ENCODE measurements at places on chromosomes 6 and 20.

GRCh38 chr20:14959506-14960475, 622.4 kb upstream of the FLRT3 start:
- no peak for DNase-seq

DNA sequence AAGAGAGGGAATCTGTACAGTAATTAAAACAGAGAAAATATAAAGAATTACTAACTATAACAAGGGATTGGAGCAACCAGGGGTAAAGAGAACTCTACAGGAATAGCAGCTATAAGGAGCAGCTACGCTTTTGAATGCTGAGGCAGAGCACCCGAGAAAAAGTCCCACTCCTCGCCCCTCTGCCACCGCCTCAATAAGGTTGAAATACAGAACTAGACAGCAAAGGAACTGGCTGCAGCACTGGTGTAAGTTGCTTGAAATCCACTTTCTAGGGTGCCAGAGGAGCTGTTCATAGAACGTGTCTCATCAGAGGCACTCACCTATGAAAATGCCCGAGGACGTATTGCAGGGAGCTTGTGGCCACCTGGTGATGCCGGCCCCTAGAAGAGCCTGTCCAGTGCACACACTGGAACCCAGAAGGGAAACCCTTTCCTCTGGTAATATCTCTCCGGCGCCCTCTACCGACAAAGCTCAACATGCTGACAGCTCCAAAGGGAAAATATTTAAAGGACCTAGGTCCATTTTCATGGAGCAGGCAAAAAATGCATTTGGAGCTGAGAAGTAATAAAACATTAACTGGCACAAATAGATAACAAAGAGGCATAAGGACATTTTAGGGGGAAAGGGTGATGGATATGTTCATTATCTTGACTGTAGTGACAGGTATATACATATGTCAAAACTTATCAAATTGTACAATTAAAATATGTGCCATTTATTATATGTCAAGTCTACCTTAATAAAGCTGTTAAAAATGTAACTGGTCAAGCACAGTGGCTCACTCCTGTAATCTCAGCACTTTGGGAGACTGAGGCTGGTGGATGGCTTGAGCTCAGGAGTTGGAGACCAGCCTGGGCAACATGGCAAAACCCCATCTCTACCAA, 137.4 kb upstream of the HDAC2 start:
- DNase-seq, result peak; percentile 77

GRCh38 chr6:15504040-15504495, 158.8 kb downstream of the DTNBP1 start:
- DNase-seq, result no peak

DNA sequence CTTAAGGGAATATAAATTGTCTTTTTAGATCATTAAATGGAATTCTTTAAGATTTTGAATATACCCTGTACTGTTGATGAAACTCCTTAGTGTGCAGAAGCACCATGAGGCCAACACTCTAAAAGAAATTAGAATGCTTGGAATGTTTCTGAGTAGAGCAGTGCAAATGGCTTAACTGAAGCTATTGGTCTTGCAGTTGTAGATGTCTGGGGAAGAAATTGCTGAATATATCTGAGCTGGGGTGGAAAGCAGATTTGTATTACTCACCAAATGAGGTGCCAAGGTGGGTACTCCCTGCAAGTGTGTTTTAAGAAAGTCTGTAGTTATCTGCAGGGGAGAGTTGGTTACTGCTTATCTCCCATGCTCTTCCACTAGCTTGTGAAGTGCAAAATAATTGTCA, 119.0 kb downstream of the ADGRG6 start:
- DNase-seq, result no peak

DNA sequence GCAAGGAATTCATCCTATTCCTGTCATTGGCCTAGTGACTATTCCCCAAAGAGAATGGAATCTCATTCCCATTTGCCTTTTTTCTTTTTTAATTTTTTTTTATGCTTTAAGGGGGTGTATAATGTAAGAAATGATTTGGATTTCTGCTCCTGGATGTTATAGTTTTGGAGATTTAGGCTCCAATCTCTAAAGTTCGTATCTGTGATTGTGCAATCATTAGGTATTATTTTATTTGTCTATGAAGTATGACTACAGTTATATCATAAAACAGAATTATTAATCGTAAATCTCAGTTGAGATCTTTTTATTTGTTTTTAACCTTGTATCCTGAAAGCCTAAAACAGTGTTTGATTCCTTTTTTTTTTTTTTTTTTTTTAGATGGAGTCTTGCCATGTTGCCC, 41.7 kb upstream of the EEF1A1 start:
- no peak for DNase-seq

- DNase-seq, result peak; percentile 36
Measured at GRCh38 chr6:142947714-142948480, 2.9 kb upstream of the HIVEP2 start.

- DNase-seq, result no peak
Measured at GRCh38 chr20:3515379-3516170, 44.8 kb downstream of the ATRN start.

- no peak for DNase-seq
Measured at GRCh38 chr6:167543602-167544497, 219.0 kb downstream of the TTLL2 start.

- no peak for DNase-seq
Measured at GRCh38 chr6:169861431-169862042, 110.1 kb downstream of the ERMARD start.

GRCh38 chr6:37078814-37079213, 73.4 kb downstream of the FGD2 start:
- no peak for DNase-seq

GRCh38 chr6:42075159-42075838, 25.0 kb downstream of the TAF8 start:
- peak; percentile 80 for DNase-seq

DNA sequence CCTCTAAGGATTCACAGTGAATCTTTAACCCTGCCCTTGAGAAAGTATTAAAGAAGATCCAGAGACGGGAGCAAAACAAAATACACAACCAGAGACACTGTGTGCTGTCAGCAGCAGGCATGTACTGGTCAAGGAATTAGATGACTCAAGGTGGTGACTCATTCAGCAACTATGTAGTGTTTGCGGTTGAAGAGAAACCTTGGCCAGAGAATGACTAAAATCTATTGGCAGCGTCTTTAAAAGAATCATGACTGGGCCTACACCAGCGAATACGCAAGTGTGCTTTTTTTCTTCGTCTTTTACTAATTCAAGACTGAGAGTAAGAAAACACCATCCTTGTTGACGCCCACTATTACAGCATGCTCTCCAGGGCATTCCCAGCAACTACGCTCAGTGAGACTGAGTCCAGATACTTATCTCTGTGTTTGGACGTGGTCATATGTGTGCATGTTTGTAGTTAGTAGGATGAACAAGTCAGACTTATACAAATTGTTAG, 72.4 kb upstream of the BACH2 start:
- peak; percentile 75 for DNase-seq

DNA sequence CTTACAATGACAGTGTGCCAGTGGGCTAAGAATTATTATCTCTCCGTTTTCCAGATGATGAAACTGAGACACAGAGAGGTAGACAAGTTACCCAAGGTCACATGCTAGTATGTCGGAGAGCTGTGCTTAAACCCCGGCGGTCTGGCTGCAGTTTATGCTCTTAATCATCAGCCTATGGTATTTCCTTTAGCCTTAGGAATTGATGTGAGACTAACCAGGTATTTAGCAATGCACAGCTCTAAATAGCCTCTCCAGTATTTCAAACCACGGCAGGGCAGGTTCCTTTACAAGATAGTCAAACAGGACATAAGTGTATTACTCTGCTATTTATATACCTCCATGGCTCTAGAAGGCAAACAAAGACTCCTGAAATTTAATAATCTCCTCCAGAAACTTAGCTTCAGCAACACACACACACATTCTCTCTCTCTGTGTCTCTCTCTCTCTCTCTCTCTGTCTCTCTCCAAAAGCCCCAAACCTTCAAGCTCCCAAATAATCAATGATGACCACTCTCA, 142.0 kb upstream of the ZNF217 start:
- no peak for DNase-seq

DNA sequence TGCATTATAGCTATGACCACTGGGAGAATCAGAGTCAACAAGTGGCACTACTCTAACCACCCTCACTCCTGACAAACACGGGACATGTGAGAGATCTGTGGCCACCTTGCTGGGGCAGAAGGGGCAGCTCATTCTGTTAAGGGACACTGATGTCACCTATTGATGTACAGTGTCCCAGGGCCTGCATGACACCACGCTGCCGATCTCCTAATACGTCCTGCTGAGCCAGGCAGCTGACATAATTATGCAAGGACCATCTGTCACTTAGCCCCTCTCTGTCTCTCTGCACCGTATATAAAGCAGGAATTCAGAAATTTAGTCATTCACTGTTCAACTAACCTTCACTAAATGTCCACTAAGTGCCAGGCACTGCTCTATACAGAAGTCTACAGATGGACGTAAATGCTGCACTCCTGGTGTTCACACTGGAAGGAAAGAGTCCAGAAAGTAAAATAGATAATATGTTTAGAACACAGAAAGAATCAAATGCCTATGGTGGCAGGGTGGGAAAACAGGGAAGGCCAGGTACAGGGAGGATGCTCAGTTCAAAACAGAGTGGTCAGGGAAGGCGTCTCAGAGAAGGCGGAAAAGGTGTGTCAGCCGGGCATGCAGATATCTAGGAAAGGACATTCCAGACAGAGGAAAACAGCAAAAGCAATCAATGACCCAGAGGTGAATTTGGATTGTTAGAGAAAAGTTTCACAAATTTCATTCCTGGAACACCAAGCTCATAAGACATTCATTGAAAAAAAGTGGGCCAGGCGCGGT, 173.8 kb downstream of the ZNF217 start:
- DNase-seq, result no peak

GRCh38 chr20:31566319-31566657, 38.8 kb upstream of the ID1 start:
- no peak for DNase-seq

DNA sequence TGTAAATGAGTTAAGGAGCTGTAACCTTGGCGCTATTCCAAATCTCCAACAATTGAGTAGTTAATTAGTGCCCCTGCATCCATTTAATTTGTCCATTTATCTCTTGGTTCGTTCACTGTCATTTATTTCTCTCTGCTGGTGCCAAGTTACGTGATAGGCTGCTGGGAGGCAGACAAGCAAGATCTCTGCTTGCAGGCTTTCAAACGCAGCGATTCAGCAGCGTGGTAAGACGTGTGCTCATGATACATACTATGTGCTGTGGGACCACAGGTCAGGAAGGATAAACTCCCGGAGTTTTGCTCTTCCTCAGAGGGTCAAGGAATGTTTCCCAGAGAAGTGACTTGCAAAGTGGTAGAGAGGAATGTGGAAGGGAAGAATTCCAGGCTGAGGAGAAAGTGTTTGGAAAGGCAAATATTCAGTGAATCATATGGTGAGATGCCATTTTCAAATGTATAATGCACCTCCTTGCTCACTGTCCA, 46.4 kb downstream of the UTRN start:
- no peak for DNase-seq

GRCh38 chr6:30647242-30648116, 546 bp downstream of the C6orf136 start:
- peak; percentile 81 for DNase-seq

DNA sequence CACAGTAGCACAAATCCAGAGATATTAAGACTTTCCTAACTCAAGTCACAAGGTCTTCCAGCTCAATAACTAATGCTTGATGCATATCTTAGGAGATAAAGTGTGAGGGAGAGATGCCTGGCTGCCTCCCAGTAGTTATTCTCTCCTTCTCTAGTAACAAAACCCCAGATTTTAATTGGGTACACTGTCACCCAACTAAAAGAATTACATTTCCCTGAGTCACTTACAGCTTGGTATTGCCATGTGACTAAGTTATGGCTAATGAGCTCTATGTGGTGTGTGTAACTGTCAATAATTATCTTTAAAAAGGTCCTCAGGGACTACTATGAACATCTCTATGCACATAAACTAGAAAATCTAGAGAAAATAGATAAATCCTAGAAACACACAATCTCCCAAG, 32.0 kb downstream of the KIF6 start:
- DNase-seq, result no peak

DNA sequence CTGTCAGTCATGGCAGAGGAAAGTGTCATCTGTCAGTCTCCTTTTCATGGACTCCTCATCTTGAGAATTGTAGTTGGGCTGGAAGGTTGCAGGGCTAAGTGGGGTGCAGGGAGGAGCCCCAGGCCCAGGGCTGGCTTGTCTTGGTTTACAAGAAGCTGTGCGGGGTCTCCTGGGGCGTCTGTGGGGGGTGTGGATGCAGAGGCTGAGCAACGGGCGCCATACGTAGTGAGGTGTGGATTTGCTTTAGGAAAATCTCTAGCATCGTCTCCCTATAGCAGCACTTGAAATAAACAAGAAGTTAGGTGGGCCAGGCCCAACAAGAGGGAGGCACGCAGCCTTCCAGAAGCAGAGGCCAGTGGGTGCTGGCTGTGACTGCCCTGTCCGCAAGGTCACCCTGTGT, 1.8 kb upstream of the SLC17A9 start:
- no peak for DNase-seq

DNA sequence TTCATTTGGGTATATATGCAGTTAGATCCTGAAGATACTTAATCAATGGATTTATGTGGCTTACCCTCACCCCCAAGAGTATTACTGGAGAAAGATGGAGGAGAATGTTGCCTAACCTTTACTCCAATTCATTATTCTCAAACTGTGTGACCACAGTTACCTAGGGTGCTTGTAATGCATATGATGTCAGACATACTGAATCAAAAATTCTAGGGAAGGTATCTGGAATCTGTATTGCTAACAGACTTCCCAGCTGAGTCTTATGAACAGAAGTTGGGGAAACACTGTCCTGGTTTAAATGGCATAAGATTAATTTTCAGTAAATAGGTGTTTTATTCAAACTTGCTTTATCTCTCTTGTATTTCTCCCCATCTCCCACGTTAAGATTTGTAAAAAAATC, 83.9 kb downstream of the PKIB start:
- no peak for DNase-seq

DNA sequence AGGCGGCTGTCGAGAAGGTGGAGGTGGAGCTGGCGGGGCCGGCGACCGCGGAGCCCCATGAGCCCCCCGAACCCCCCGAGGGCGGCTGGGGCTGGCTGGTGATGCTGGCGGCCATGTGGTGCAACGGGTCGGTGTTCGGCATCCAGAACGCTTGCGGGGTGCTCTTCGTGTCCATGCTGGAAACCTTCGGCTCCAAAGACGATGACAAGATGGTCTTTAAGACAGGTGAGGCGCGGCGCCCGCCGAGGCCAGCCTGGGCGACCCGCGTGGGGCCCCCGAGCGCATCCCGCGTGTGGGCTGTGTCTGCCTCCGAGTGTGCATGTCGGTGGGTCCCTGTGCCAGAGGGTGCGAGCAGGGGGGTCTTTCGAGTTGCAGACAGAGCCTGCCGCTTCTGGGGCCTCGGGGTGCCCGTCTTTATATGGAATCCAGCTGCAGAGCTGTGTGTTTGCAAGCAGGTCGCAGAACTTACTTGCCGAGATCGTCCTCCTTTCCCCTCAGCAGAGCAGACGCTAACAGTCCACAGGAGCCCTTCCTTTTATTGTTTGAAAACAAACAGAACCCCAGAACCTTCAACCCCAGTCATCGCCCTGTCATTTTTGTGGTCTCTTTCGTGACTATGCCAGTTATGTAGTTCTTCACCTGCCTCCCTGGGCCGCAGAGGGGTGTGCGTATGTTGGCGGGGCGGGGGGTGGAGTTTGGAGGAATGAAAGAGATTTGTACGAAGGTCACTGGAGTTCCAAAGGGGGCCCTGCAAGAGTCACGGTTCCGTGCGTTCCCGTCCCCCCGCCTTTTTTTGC, 766 bp downstream of the SLC16A10 start:
- peak; percentile 22 for DNase-seq

- DNase-seq, result no peak
Measured at GRCh38 chr6:44091981-44092884, 35.0 kb downstream of the MRPL14 start.

- no peak for DNase-seq
Measured at GRCh38 chr20:44678242-44678641, 26.7 kb upstream of the ADA start.

Data from suppressor macrophage (primary cell).